ENCODE measurements at places on chromosomes 12 and 14.

DNA sequence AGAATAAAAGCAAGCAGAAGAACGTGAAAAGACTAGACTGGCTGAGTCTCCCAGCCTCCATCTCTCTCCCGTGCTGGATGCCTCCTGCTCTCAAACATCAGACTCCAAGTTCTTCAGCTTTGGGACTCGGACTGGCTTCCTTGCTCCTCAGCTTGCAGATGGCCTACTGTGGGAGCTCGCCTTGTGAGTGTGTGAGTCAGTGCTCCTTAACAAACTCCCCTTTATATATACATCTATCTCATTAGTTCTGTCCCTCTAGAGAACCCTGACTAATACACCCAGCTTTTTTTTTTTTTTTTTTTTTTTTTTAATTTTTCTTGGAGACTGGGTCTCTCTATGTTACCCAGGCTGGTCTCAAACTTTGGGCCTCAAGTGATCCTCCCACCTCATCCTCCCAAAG lies 46.9 kb downstream of the ACTN1 start:
- DNase-seq, result no peak

GRCh38 chr12:59597385-59597781 lies 1.6 kb downstream of the SLC16A7 start:
- DNase-seq, result peak; percentile 84

DNA sequence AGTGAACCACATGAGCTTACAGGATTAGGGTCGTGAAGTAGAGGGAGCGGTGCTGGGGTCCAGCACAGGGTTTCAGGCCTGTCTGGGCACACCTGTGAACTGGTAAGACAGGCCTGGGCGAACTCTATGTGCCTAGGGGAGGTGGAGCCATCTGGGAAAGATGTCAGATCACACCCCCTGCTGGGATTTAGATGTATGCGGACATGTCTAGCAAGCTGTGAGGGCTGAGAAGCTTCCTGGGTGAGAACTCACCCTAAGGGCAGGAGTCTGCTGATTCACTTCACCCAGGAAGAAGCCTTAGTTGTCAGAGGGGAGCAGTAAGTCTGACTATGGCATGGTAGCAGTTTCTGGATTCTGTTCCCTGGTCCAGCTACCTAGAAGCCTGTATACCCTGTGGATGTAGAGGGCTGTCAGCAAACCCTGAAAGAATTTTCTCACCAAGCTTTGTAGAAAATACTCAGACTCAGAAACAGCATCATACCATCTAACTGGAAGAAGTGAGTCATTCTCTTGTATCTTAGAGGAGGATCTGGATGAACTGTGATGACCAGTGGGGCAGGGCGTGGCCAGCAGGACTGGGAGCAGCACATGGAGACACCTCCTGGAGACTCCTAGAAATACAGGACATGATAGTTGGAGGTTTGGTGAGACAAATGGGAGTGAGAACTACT lies 11.2 kb upstream of the PYGL start:
- peak; percentile 98 for DNase-seq

DNA sequence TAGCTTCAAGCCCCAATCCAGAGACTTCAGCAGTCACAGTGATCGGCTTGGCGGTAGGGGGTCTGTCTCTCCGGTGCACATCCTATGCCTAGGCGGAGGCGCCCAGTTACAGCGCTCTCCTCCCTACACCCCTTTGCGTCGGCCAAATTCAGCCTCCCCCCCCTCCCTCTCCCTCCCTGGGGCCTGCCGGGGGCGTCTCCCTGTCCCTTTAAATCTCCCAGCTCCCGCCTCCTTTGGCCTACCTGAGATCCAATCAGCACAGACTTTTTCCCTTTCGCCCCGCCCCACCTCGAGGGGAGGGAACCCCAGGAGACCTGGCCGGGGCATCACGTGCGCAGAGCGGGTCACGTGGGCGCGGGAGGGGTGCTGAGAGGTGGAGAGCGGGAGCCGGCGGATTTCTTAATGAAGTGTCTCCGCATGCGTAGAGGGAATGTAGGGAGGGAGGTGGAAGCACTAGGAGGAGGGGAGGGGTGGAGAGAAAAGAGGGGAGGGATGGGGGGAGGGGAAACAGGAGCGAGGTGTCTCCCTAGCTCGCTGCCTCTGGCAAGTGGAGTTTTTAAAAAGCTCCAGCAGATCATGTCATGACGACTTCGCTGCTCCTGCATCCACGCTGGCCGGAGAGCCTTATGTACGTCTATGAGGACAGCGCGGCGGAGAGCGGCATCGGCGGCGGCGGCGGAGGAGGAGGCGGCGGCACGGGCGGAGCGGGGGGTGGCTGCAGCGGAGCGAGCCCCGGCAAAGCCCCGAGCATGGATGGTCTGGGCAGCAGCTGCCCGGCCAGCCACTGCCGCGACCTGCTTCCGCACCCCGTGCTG lies at the start of gene HOXC13:
Gene HOXC13 (plus strand): TSS at position 506 of the 815 bp plus-strand sequence. CDS start 76 bp downstream, at position 582.
- DNase-seq, result peak; percentile 88

DNA sequence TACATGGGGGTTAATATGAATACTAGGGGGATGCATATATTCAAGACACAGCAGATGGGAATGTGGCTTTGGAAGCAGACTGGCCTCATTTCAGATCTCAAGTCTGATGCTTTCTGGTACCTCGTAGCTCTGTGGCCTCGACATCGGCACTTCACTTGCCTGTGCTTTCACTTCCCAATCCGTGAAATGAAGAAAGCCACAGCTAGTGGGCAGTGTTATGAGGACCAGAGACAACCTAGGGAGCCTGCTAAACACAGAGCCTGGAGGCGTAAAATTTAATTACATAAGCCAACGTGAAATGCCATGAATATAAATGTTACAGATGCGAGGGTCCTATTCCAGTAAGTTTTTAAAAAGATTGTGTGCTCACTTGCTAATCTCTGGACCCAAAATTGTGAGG lies 286.0 kb downstream of the TMEM132D start:
- no peak for DNase-seq

GRCh38 chr14:103529383-103530365 lies 678 bp downstream of the TRMT61A start:
- no peak for DNase-seq

- DNase-seq, result no peak
Measured at GRCh38 chr14:106874350-106874749, 1348.0 kb downstream of the TMEM121 start.

GRCh38 chr12:102005256-102005655 lies 56.5 kb downstream of the WASHC3 start:
- no peak for DNase-seq

DNA sequence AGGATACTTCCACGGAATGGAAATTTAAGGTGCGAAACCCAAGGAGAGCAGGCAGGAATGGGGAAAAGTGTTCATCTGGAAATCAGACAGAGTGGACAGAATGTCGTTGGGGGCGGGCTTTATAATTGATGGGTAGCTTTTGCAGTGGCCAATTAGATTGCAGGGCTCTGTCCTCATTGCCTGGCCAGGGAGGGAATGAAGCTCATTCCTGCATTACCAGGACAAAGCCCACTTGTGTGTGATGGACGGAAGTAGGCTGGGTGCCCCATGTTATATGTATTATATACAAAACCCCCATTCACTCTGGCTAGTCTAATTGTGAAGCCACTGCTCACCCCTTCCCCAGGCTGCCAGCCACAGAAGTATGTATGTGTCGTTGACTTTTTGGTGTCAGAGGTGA lies 23.6 kb downstream of the ZNF664 start:
- DNase-seq, result no peak

DNA sequence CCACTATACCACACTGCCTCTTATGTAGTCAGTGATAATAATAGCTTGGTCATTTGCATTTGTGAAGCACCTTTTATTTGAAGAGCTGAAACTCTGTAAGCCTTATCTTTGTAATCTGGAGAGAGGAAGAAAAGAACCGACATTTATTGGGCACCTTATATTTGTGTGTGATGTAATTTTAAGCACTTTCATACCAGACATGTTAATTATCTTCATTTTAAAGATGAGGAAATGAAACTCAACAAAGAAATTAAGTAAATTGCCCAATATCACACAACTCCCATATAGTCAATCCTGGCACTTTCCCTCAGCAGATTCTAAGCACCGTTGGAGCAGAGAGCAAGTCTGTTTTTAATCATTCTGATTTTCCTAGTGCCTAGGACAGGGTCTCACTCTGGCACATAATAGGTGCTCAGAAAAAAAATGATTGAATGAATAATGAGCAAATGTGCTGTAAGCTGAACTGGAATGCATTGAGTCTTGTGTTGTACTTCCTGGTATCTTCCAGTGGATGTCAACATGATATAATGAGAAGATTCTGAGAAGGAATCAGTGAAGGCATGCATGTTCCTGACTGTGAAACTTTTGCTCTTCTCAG lies 418.9 kb downstream of the ZFP36L1 start:
- DNase-seq, result no peak

GRCh38 chr12:12839873-12840579 lies 26.9 kb downstream of the DDX47 start:
- DNase-seq, result peak; percentile 85

- DNase-seq, result peak; percentile 87
Measured at GRCh38 chr12:96457191-96457930, 32.0 kb upstream of the CFAP54 start.

DNA sequence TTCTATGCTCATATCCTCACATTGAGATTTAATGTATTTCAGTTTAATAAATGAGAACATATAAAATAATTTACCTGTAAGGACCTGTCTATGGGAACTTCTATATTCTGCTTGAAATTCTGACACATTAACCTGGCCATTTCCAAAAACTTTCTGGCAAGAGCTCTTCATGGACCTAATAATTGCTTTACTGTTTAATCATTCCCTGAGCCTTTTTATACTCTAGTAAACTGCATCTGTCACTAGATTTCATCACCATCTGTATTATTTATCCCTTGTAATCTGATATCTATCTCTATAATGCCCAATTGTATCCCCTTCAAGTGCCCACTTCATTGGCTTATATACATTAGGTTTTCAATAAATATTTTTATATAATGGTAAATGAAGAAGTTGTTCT lies 327.7 kb downstream of the RAD51B start:
- DNase-seq, result peak; percentile 77

GRCh38 chr12:52580496-52580895 lies 6.9 kb upstream of the KRT74 start:
- DNase-seq, result peak; percentile 6

DNA sequence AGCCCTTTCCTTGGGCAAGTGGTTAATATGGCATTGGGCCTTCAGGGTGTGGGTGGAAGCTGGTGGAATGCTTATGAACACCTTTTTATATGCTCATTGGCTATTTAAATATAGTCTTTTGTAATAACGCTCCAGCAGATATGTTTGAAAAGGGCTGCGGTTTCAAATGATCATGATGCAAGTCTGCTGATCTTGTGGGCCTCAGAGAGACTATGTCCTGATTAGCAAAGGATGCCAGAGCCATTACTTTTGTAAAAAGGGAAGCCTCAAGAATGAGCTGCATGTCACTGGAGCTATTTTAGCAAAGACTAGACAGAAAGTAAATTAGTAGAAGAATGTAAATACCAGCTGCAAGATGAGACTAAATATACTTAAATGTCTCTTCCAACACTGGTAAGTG lies 200.5 kb downstream of the GXYLT1 start:
- DNase-seq, result peak; percentile 16

DNA sequence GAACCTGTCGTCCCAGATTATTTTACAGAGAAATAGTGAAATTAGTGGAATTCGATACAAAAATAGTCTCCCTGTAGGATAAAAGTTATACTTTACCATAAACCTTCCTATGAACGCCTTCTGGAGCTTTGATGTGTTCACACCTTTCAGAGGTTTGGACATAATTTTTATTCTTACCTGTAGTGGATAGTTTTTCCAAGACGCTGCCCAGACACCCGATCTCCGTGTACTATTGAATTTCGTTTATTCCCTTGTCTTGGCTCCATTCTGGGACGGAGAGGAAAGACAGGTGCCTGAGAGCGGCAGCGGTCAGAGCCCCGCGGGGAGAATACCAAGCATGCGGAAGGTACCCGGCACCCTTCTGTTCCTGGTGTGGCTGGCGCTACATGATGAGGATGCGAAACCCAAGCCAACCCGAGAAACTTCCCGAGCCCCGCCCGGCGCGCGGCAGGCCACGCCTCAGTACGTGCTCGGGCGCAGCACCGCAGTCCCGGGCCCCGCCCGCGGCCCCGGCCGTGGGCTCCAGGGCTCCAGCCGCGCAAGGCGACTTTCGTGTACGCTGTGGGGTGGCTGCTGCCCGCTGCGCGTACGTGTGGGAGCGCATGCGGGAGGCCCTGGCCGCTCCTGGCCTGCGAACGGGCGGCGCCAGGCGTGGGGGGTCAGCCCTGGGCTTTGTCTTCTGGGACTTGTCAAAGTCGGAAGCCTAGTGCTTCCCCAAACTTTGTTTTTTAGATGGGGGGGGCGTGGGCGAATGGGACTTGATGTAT lies 11.3 kb upstream of the SNAPC1 start:
- peak; percentile 95 for DNase-seq

GRCh38 chr12:110505332-110505731 lies 3.2 kb downstream of the RAD9B start:
- no peak for DNase-seq
